ENCODE measurements at places on chromosomes 6 and 20. TPM values are rescaled to one million over a fixed set of nuclear protein-coding genes. Genes with fewer than 3 reads are reported as not detected.

PHACTR3 gene
- not detected for total RNA-seq

TNNC2 gene
- total RNA-seq = 0.32 TPM

RFX6 gene
- total RNA-seq = not detected

RNGTT gene
- total RNA-seq = 38.0 TPM

GRCh38 chr20:4795394-4795793 lies 73.7 kb downstream of the PRND start:
- peak; percentile 41 for DNase-seq

GRCh38 chr6:161111261-161111660 lies 119.7 kb downstream of the MAP3K4 start:
- no peak for DNase-seq

DNA sequence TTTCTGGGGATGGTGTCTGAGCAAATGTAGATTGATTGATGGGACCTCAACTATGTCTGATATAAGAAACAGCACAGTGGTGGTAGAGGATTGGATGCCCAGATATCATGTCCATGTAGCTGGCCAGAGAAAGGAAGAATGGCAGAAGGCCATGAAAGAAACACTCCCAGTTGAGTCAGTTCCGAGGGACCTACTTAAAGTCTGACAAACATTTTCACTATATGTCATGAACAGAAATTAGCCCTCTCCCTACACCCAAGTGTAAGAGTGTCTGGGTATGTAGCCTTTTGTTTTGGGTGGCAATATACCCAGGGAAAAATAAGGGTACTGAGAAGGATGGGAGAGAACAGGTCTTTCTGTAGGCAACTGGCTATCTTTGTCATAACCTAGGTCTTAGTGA lies 434.2 kb downstream of the BCKDHB start:
- DNase-seq = no peak

DNA sequence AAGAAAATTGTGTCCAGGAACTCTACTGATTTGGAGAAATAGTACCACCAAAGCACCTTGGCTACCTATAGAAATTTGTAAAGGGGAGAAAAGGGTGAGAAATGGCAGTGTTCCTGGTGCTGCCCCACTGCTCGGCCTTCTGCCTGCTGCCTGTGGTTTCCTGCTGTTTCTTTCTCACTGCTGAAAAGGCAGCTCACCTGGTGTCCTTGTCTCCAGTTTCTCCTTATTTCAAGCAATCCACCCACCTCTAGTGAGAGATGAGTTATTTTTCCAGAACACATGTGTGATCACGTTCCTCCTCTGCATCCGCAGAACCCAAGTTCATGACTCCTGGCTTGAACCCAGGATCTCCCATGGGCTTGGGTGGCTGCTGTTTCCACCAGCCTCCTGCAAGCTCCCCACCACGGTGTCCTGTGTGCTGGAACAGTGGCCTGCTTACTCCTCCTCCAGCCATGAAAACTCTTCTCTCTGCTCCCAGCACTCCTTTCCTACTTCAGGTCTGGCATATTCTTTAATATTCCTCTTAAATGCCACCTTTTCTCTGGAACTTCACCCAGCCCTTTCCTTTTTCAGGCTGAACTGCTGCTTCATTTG lies 48.9 kb downstream of the ELOVL2 start:
- DNase-seq = no peak

DNA sequence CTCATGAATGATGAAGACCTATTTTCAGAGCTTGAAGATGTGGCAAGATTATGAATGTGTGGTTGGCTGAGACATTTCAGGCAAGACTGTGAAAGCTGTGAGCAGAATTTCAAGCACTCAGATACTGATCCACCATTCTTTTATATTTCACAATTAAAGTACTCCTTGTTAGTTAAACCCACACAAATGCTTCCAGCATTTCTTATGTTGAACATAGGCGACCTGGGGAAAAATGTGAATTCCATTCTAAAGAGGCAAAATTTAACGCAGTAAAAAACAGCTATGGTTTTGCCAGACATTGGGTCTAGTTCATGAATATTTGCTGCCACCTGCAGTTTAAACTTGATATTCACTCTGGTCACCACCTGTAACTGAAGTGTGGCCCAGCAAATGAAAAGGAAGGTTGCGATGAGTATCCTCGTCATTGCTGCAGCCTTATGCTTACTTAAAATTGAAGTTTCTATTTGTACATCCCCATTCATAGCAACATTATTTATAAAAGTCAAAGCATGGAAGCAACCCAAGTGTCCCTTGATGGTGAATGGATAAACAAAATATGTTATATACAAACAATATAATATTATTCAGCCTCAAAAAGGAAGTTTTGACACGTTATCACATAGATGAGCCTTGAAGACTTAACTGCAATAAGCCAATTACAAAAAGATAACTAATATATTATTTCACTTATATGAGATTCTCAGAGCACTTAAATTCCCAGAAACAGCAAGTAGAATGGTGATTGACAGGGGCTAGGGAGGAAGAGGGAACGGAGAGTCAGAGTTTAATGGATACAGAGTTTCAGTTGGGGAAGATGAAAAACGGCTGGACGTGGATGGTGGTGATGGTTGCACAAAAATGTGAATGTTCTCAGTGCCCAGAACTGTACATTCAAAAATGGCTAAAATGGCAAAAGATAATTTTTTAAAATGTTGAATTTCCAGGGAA lies 32.4 kb upstream of the FAM184A start:
- peak; percentile 66 for DNase-seq

DNA sequence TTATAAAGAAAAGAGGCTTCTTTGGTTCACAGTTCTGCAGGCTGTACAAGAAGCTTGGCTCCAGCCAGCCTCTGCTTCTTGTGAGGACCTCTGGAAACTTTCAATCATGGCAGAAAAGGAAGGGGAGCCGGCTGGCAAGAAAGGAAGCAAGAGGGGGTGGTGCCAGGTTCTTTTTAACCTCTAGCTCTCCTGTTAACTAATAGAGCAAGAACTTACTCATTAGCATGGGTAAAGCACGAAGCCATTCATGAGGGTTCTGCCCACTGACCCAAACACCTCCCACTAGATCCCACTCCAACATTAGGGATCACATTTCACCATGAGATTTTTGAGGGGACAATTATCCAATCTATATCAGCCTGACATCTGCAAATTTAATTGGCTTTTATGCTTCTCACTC lies 347.1 kb downstream of the GRIK2 start:
- DNase-seq = no peak

- DNase-seq = no peak
Observed at GRCh38 chr20:57216669-57217068, 49.8 kb downstream of the BMP7 start.

DNA sequence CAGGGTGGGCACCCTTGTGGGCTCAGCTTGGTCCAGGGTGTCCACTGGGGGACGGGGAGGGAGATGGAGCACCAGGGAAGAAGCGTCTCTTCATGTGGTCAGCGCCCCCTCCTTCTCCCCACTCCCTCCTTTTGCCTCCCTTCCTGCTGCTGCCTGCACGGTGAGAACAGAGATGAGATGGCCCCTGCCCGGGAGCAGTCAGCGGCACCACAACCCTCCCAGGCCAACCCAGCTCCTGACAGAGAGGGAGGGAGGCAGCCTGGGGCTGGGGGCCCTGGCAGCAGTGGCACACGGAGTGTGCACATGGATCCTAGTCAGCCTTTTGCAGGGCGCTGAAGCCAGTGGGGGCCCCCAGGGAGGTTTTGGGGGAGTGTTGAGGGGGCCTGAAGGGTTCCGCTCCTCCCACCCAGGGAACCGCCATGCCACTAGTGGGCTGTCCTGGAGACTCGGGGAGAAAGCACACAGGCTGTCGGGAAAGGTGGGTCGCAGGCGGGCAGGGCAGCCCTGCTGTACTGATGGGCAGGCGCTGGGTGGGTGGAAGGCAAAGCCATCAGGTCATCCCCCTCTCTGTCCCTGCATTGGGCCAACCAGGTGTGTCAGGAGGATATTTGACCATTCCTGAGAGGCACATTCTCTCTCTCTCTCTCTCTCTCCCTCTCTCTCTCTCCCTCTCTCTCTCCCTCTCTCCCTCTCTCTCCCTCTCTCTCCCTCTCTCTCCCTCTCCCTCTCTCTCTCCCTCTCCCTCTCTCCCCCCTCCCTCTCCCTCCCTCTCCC lies 94.3 kb upstream of the BHLHE23 start:
- no peak for DNase-seq

- peak; percentile 24 for DNase-seq
Observed at GRCh38 chr6:27312146-27312949, at the start of gene POM121L2. TSS of gene POM121L2 (minus strand) at chr6:27312273. CDS start at chr6:27312170, 103 bp downstream.
